ENCODE measurements at places on chromosomes 1 and 21.

DNA sequence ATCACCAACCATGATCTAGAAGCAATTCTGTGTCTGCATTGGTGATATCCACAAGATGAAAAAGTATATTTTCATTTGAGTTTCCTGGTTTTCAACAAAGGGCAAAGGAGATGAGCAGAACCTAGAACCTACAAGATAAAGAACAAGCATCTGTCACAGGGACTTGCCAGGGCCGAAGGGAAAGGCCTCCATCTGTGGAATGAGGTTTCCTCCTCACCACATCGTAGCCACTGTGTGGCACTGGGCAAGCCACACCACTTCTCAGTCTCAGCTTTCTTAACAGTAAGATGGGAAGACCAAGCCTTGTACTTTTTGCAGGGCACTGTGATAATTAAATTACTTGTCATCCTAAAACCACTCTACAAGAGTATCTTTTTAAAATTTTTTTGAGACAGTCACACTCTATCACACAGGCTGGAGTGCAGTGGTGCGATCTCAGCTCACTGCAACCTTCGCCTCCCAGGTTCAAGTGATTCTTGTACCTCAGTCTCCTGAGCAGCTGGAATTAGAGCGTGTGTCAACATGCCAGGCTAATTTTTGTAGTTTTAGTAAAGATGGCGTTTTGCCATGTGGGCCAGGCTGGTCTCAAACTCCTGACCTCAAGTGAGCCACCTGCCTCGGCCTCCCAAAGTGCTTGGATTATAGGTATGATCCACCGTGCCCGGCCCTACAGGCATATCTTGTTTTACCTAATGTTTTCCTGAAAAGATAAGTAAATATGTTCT lies 45.8 kb downstream of the ARHGEF11 start:
- no peak for DNase-seq

GRCh38 chr1:8162168-8162567 lies 136.1 kb upstream of the ERRFI1 start:
- DNase-seq = no peak

DNA sequence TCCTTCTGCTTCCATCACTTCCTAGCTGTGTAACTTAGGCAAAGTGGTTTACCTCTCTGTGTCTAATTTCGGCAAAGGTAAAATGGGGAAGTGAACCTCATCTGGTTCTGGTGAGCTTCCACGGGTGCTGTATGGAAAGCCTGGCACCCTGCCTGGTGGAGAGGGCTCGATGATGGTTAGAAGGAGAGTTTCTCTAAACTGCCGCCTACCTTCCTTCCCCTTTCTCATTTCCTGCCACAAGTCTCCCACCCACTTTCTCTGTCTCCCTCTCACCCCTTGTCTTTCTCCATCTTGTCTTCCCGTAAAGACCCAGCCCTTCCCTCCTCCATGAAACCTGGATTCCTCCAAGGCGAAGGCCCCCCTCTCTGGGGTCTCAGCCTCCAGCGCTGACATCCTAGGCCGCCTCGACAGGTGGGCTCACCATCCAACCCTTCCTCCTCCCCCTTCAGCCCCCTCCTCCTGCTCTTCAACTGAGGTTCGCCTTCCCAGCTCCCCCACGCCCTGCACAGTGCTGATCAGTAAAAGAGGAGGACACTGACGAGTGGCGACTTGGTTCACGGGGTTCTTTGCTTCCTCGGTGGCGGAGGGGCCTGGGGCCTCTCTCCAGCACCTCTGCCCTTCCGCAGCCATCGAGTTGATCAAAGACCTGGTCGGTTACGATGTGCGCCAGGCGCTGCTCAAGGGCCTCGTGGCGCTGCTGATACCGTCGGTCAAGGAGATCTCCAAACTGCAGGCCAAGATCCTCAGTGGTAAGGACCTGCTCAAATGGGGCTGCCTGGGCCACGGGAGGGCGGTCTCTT lies 7.3 kb downstream of the RNU5D-1 start:
- no peak for DNase-seq

DNA sequence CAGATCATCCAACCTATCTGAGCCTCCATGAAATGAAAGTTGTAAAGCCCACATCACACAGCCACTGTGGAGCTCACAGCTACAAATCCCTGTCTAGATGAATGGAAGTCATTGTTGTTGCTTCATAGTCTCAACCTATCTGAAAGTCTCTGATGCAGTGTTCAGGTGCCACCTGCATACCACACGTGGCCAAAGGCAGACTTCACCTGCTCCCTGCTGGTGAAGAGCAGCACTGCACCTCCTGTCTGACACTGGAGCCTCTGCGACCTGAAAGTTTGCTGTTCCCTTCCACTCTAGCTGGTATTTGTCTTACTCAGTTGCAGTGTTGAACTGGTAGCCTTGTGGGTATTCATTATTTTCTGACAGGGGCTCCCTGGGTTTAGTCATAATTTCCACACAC lies 18.4 kb downstream of the LORICRIN start:
- DNase-seq = no peak

GRCh38 chr1:165882168-165882837 lies 54.9 kb downstream of the UCK2 start:
- DNase-seq = no peak

GRCh38 chr1:188782220-188782841 lies 1695.3 kb downstream of the BRINP3 start:
- DNase-seq = no peak

- DNase-seq = no peak
These were observed 20.4 kb downstream of the PRPF38A start for GRCh38 chr1:52424813-52425212.

DNA sequence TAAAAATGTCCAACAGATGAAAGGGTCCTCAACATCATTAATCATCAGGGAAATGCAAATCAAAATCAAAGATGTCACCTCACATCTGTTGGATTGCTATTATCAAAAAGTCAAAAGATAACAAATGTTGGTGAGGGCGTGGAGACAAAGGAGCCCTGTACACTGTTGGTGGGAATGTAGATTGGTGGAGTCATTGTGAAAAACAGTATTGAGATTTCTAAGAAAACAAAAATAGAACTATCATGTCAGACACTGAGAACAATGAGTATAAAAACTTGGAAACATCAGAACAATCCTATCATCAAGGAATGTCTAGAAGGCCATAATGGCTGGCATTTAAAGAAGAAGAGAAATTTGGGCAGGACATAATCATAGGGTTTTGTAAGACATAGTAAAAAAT lies 209.2 kb upstream of the PTGFR start:
- DNase-seq = no peak

DNA sequence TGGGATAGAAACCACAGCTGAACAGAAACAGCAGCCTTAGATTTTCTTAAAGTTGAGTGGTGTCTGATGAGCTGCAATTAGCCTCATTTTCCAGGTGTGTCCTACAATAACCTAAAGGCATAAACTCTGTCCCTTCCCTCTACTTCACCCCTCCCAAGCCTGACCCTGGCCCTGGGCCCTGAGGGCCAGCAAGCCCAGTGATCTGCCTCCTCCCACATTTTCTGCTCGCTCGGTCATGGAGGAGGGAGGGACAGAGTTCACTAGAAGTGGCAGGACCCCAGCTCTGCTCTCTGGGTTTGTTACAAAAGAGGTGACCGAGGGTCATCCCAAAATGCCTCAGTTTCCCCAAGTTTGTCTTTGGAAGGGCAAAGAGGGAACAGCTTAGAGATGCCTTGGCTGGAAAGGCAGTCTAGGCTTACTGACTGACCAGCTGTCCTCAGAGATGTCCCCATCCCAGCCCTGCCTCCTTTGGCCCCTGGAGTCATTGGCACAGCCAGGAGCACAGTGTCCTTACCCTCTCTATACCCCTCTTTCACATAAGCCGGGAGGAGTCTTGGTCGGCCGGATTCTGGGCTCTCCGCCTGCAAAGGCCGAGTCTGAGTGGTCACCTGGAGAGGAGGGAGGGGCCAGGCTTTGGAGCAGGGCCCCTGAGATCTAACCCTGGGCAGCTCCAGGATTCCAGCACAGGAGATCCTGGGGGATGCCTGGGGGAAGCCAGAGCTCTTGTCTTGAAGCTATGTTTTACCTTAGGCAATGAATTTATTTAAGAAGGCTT lies 172.7 kb downstream of the PTPRU start:
- DNase-seq = no peak

- no peak for DNase-seq
These were observed 228.2 kb upstream of the IRF2BP2 start for GRCh38 chr1:234838182-234838581.

GRCh38 chr1:54359393-54360162 lies 46.6 kb downstream of the SSBP3 start:
- DNase-seq = no peak

GRCh38 chr1:64624218-64624713 lies 120.6 kb upstream of the RAVER2 start:
- DNase-seq = no peak

DNA sequence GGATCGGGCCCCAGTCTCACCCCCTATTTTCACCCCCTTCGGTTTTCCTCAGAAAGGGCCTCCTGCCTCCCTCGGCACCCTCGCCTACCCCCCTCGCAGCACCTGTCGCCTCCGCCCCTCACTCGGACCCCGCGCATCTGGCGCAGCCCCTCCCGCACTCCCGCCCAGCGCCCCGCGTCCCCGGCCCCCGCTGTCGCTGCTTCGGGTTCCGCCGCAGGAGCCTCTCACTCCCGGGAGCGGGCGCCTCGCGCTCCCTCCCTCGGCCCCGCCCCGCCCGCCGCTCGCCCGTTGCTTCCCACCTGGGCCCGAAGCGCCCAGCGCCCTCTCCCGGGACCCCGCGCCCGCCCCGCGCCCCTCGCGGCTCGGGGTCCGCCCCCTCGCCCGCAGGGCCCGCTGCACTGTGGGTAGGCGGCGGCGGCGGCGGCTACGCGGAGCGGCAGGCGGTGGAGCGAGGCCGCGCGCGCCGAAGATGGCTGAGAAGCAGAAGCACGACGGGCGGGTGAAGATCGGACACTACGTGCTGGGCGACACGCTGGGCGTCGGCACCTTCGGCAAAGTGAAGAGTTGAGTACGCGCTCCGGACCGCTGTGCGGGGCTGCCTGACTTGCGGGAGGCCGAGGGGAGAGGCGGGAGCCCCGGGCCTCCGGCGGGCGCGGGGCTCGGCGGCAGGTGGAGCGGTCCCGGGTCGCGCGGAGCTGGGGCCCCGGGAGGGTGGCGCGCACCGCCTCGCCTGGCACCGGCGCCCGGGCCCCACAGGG lies at the start of gene PRKAA2:
Gene PRKAA2, plus strand, starts transcription at position 396 of the 758 bp plus-strand sequence. Its CDS starts 74 bp downstream, at position 470.
- DNase-seq = peak; percentile 79

GRCh38 chr1:153798468-153798780 lies 23.2 kb downstream of the SLC27A3 start:
- DNase-seq = no peak

DNA sequence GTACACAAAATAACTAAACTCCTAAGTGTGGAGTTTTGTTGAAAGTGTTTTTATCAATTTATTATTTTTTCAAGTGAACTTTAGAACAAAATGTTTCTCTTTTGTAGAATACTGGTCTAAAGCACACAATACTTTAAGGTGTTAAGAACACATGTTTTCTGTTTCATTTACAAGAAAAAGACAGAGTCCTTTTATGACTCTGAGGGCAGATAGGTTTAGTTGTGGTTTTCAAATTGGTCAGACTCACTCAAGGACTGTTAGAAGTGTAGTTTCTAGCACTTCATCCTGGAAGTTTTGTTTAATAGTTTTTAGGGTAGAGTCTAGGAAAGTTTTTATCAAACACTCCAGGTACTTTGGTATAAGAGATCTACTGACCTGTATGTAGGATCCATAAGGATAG lies 376.5 kb downstream of the LRRIQ3 start:
- no peak for DNase-seq

GRCh38 chr1:30225357-30225756 lies 498.0 kb downstream of the MATN1 start:
- no peak for DNase-seq

DNA sequence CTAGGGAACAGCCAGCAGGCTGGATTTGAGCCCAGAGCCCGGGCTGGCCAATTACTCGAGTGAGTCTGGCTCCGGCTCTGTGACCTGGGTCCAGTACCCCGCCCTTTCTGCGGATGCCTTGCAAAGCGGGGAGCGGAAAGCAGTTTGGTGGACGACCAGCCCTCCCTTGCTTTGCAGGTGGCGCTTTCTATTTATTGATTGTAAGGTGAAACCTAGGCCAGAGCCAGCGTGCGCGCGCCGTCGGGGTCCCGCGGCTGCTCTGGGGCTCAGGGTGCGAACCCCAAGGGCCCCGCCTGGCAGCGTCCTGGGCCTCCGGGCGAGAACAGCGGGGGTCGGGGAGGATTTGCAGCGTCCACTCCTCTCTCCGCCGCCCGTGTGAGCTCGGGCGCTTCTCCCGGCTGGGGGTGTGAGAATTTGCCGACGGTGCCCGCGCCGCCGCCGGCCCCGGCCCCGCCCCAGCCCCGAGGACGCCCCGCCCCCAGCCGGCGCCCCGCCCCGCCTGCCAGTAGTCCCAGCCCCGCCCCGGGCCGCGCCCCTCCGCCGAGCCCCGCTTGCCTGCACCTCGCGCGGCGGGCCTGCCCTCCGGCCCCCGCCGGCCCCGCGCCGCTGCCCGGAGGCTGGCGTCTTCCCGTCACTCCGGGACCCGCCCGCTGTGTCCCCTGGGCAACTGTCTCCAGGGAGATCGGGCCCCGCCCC lies 37.6 kb downstream of the PIK3CD start:
- DNase-seq = no peak

GRCh38 chr1:30968220-30968971 lies 59.8 kb upstream of the SDC3 start:
- DNase-seq = no peak

GRCh38 chr1:174337000-174337681 lies 110.6 kb upstream of the GPR52 start:
- no peak for DNase-seq

DNA sequence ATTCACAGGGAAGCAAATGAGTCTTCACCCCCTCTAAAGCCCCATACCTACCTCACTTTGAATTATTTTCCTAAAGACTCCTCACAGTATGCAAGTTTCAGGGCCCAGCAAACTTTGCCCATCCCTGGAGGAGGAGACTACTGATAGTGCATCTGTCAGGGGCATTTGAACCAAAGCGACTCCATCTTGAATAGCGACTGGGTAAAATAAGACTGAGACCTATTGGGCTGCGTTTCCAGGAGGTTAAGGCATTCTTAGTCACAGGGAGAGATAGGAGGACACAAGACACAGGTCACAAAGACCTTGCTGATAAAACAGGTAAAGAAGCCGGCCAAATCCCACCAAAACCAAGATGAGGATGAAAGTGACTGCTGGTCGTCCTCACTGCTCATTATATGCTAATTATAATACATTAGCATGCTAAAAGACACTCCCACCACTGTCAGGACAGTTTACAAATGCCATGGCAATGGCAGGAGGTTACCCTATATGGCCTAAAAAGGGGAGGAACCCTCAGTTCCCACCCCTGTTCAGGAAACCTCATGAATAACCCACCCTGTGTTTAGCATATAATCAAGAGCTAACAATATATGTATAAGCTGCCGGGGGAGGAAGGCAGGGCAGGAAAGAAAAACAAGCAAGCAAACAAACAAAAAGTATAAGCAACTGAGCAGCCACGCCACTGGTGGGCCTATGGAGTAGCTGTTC lies 3.3 kb upstream of the PKNOX1 start:
- DNase-seq = no peak

GRCh38 chr1:240441669-240442068 lies 170.3 kb downstream of the GREM2 start:
- no peak for DNase-seq

Data from chondrocyte (in vitro differentiated cells).